Caki2 (cell line): ENCODE measurements at places on chromosomes 16 and 17. TPM values are rescaled to one million over a fixed set of nuclear protein-coding genes. Genes with fewer than 3 reads are reported as not detected.
A peak's percentile ranks its signal among the peaks of the same experiment; 100 is the strongest.

DNA sequence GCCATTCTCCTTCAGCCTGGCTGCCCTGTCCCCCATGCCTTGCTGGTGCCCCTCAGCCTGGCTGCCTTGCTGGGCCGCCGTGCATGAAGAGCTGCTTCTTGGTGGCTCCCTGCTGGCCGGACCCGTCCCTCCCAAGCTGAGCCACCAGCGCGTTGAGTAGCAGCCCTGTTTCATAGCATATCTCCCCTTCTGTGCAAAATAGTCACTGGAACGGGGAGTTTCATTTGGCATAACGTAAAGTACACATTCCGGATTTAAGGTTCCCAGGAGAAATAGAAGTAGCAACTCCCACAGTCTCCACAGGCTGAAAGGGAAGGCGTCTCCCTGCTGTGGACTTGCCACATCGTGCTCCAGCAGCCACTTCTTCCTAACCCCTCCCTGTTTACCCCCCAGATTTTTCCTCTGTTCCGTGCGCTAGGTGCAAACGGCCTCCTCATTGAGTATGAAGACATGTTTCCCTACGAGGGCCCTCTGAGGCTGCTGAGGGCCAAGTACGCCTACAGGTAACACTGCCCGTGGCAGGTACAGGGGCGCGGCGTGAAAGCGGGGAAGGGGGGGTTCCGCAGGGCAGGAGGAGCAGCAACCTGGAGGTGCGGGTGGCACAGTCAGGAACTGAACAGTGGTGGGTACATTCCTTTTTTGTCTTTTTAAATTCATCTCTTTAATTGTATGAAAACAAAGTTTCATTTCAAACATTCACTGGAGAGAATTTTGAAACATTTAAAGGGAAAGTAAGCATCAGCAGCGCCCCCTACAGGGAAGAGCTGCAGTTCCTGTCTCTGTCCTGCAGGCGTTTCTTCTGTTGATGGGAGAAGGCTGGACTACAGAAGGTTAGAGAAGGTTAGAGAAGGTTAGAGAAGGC, 5.8 kb upstream of the OGFOD3 start:
- DNase-seq, result no peak

DNA sequence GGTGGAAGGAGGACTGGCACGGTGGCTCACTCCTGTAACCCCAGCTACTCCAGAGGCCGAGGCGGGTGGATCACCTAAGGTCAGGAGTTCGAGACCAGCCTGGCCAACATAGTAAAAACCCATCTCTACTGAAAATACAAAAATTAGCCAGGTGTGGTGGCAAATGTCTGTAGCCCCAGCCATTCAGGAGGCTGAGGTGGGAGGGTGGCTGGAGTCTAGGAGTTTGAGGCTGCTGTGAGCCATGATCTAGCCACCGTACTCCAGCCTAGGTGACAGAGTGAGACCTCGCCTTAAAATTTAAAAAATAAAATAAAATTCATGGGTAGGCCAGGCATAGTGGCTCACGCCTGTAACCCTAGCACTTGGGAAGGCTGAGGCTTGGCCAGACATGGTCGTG, 1.2 kb upstream of the RPH3AL start:
- no peak for DNase-seq

- DNase-seq, result peak; percentile 68
Measured at GRCh38 chr16:11836650-11837244, 14.6 kb downstream of the RSL1D1 start.

GRCh38 chr17:3750926-3751325, 27.2 kb downstream of the HASPIN start:
- no peak for DNase-seq

ZP2 gene
- total RNA-seq, result not detected in 2 replicates
